Coronary artery (tissue), 2 donors: ENCODE measurements at places on chromosomes 5 and 9.

- no peak for DNase-seq
Measured at GRCh38 chr5:114325541-114325940, 36.3 kb upstream of the KCNN2 start.

- DNase-seq = no peak
Measured at GRCh38 chr9:131395157-131396098, 1.5 kb downstream of the PRRC2B start.

DNA sequence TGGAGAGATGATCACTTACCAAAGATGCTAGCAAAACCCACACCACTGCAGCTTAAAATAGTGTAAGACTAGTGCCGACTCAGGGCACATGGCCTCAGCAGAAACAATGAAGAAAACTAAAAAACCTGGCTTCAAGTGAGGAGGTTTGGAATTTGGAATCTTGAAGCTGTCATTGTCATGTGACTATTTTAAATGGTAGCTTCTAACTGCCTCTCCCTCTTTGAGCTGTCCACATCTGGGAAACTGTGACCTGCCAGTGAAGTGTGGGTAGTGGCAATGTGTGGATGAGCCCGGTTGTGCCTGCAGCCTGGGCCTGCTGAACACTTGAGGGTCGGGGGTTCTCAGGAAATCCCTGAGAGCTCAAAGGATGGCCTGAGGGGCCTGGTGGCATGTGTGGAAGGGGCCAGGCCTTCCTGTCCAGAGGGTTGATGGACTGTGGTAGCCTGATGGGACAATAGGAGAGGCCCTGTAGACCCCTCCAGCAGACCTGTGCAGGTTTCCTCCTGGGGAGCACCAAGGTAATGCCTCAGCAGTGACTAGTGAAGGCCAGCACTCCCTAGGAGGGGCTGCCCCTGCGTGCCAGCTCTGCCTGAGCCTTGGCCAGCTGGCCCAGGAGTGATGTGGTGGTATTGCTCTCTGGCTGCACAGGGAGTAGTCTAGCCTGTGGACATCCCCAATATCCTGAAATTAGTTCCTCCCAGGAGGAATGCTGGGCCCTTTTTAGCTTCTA is 13.6 kb downstream of the USP20 start:
- DNase-seq = no peak

GRCh38 chr9:12801663-12802062 is 26.8 kb downstream of the LURAP1L start:
- DNase-seq = no peak

GRCh38 chr9:124849801-124850200 is 3.5 kb upstream of the WDR38 start:
- DNase-seq = no peak

GRCh38 chr5:117318528-117318927 is 743.9 kb upstream of the SEMA6A start:
- DNase-seq = no peak

DNA sequence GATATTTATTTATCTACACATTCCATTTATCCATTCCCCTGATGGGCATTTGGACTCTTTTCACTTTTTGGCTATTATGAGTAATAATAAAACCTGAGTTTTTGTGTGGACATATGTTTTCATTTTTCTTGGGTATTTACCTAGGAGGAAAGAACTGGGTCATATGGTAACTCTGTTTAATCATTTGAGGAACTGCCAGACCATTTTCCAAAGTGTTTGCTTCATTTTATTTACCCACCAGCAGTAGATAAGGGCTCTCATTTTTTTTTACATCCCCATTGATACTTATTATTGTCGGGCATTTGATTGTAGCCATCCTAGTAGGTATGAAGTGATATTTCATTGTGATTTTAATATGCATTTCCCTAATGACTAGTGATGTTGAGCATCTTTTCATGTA is 7.7 kb upstream of the PTPDC1 start:
- no peak for DNase-seq

GRCh38 chr5:40568548-40568947 is 111.2 kb upstream of the PTGER4 start:
- no peak for DNase-seq

- DNase-seq = no peak
Measured at GRCh38 chr9:132061526-132061925, 18.1 kb downstream of the MED27 start.

DNA sequence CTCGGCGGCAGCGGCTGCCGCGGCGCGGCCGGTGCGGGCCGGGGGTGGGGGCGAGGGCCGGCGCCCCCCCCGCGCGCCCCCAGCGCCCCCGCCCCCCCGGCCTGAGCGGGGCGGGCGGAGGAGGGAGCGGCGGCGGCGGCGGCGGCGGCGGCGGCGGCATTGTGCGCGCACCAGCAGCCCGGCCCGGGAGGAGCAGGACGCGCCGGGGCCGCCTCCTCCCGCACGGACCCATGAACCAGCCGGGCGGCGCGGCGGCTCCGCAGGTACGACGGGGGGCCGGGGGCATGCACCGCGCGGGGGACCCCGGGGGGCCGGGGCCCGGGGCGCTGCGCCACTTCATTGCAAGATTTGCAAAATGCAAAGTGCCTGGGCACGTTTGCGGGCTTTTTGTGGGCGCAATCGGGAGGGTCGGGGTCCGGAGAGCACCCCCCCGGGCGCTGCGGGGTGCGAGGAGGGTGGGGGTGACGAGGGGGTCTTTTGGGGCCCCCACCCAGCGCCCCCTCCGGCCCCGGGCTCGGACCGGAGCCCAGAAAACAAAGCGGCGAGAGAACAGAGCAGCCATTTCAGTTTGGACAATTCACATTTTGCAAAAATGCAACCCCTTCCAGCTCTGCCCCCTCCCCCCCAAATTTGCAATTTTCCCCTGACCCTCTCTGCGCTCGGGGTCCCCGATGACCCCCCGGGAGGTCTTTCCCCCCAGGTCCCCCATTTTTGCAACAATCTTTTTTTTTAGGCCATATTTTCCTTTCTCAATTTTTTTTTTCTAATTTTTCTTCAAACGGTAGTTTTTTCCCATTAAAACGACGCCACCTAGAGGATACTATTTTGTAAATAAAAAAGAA is at the start of gene ZNF618:
Gene ZNF618 (plus strand): TSS at position 159 of the 842 bp plus-strand sequence. CDS start 72 bp downstream, at position 231.
- no peak for DNase-seq

DNA sequence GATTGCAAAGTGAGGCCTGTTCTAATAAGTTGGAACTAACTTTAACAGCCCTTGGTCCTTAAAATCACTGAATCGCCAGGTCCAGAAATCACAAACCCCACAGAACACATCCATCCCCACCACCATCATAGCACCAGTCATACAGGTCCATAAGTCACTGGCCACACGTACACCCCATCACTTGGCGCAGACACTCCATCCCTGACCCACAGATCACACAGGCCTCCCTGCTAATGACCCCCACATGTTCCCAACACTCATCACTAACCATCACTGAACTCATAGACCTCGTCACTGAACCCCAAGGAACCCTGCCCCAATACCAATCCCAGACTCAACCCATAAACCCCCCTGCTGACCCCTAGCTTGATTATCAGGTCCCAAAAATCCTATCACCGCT is 41.2 kb upstream of the ZNF300 start:
- DNase-seq = no peak

GRCh38 chr5:176573564-176574296 is 24.6 kb downstream of the CDHR2 start:
- no peak for DNase-seq

GRCh38 chr9:86706391-86706790 is 240.9 kb downstream of the GAS1 start:
- no peak for DNase-seq

GRCh38 chr9:18855656-18856055 is 177.4 kb downstream of the SAXO1 start:
- DNase-seq = no peak

GRCh38 chr9:92947268-92948037 is at the start of gene FGD3:
Gene FGD3 (plus strand): TSS chr9:92947523. CDS start chr9:92976257, 28,734 bp downstream.
- no peak for DNase-seq

GRCh38 chr5:167999182-167999581 is 292.3 kb upstream of the WWC1 start:
- DNase-seq = no peak

- DNase-seq = no peak
Measured at GRCh38 chr5:4700069-4700468, 440.1 kb upstream of the ADAMTS16 start.

DNA sequence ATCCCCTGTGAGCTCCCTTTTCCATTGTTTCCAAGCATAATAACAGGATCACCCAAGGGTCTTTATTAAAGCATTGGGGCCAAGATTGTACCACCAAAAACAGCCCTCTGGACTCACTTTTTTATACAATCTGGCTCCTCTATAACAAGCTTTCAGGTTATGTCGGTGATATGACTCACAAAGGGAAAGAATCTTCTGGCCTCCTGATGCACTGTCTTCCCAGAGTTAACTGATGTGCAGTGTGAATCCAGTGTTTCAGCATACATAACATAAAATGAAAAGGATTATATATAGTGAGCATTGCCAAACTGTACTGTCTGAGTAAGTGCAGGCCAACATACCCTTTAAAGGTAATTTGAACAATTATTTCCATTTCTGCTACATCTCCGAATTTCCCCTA is 33.9 kb upstream of the MAN2A1 start:
- no peak for DNase-seq

DNA sequence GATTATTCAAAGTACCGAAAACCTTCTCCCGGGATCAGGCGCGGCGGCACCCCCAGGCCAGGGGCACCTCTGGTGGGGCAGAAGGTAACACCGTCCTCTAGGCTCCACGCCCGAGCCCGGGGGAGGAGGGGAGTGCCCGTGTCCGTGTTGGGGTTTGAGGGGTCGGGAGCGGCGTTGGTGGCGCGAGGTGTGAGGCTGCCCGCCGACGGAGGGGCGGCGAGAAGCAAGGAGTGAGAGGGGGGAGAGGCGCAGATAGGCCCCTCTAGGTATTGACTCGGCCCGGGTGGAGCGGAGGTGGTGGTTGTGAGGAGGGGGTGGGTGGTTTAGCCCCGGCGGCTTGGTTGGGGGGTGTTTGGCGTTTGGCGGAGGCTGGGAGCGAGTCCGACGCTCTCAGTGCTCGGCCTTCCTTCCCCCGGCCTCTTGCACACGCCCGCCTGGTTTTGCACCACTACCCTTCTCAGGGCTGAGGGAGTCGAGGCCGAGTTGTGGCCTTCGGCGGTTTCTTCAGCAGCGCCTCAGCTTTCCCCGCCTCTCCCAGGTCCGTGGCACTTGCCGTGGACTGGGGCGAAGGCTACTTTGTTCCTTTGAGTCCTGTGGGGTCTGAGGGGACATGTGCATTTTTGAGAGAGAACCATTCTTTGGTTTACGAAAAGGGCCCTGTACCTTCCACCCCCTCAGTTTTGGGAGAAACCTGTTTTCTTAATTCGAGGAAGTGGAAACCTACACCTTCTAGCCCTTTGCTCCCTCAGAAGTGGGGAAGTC is 450 bp downstream of the GPBP1 start:
- peak; percentile 74 for DNase-seq

DNA sequence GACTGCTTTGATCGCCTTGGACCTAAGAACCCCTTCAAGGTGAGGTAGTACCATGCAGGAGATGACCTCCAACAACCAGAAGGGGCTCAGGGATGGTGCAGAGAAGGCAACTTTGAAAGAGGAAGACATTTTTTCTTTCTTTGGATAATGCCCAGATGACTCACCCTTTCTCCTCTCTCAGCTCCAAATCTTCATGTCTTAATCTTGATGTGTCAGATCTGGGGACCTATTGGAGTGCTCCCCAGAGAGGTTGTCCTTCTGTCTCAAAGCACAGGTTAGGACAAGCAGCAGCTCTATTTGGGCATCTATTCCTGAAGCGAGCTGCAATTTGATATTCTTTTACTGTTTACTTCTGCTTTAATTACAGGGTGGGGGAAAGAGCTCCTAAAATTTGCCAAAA is 229.9 kb upstream of the MAP3K1 start:
- no peak for DNase-seq

DNA sequence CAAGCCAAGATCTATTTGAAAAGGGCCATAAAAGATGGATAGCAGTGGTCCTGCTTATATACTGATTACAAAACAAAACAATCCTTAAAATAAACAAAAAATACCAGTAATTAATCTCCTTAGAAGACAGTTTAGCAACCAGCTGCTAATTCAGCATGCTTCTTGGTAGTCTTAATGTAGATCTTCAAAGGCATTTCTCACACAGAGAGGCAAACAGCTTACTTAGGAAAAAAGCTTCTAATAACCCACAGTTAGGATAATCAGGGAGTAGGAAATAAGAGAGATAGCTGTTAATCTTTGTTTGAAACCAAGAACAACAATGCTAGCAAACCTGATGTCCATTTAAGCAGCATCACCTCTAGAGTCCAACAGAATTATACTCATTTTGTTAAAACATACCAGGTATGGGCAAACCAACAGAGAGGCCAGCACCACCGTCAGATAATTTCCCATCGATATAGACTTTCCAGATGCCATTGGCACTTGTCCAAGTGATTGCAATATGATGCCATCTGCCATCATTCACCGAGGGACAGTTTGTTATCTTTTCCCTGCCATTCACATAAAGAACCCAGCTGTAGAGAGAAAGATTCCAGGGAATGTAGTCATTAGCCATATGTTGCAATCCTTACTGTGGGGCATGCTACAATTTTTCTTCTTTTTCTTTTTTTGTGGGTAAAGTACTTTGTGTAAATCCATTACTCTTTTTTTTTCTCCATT is 105.6 kb upstream of the TXNDC8 start:
- DNase-seq = no peak

- no peak for DNase-seq
Measured at GRCh38 chr5:56011835-56012234, 17.1 kb upstream of the IL6ST start.

- peak; percentile 78 for DNase-seq
Measured at GRCh38 chr5:93078082-93079038, 502.7 kb downstream of the NR2F1-AS1 start.

DNA sequence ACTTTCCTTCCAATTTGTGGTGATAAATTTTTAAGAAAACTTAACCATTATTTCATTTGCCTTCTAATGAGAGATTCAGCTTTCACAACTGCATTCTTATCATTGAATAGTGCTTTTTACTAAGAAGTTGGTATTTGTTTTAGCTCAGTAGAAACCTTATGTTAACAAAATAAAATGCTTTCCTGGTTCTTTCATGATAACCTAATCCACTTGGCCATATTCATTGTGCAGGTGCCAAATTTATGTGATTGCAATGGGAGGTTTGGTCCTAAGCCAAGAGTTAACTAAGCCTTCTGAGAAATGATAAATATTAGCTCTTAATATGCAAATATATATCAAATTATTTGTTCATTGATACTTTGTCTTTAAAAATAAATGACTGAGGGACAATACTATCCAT is 141.1 kb upstream of the TLE4 start:
- no peak for DNase-seq

DNA sequence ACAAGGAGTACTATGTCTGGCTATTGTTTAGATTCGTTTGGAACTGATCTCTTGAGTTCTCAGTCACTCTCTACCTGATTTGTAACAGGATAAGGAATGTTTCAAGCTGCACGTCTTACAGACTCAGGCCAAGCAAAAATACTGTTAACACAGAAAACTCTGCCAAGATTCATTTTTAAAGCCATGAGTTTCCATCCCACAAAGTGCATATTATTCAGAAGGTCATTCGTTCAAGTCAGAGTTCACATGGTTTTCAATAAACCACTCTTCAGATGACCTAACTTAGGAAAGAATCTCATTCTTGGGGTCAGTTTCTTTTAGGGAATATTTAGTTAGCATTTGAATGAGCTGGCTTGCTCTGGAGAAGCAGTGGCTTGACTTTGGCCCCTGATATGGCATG is 49.3 kb downstream of the F2R start:
- DNase-seq = no peak

- DNase-seq = no peak
Measured at GRCh38 chr5:91397791-91398190, 14.7 kb upstream of the ARRDC3 start.

- DNase-seq = no peak
Measured at GRCh38 chr5:132456296-132456986, 34.1 kb downstream of the IRF1 start.
